Putamen (tissue), 1 donor: ENCODE measurements at places on chromosomes 5 and 9.
A peak's percentile ranks its signal among the peaks of the same experiment; 100 is the strongest.

DNA sequence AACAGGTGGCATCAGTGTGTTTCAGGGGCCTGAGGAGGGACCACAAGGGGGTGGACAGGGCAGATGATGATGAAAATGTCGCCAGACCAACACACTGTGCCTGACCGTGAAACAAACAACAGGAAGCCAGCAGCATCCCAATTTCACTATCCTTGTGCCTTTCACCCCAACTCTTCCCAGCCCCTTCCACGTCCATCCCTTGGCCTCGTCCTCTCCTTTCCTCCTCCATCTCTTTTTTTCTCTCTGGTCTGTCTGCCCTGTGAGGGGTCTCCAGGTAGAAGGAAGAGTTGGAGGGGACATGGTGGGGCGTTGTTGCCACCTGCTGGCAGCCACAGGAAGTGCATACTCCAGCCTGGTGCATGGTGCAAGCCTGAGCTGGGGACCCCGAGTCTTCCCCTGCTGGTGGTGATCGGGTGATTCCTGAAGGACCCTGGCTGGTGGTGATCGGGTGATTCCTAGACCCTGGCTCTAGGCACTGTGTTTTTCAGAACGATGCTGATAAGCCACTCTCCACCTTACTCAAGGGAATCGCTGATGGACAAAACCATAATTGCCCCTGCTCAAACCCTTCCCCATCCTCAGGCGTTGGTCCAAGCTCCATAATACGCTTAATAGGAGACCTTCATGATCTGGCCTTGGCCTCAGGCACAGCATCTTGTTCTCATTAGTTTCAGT is 21.7 kb upstream of the NSD1 start:
- no peak for DNase-seq

DNA sequence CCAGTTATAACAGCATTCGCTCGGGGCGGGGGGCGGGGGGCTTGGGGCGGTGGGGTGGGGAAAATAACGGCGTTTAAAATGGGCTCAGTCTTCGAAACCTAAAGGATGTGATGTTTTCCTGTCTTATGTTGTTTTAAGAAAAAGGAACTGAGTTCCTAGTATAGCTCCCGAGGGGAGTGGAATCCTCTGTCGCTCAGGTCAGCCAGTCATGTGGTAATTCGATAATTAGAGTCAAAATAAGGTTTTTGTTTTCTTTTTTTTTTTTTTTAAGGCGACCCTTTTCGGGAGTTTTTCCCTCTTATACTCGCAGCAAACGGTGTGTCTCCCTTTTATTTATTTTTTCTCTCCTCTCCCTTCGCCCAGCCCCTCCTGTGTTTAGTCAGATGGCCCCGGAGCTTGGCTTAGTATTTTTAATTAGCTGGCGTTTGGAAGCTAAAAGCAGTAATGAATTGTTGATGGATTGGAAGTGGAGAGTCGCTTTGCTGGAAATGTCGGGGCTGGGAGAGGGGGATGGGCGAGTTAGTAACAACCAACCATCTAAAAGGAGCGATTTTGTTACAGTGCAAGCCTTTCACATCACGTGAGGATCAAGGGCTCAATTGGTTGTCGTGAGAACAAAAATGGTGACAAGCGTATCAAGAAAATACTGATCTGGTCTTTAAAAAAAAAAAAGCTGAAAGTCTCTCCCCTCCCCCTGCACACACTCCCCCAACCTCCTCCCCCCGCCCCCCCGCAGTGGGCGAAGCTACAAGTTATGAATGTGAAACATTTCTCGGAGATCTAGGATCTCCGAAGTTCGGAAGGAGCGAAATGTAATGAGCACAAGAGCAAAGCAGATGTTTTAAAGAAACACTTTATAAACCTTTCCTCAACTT is 714 bp upstream of the ZNF608 start:
- peak; percentile 92 for DNase-seq

DNA sequence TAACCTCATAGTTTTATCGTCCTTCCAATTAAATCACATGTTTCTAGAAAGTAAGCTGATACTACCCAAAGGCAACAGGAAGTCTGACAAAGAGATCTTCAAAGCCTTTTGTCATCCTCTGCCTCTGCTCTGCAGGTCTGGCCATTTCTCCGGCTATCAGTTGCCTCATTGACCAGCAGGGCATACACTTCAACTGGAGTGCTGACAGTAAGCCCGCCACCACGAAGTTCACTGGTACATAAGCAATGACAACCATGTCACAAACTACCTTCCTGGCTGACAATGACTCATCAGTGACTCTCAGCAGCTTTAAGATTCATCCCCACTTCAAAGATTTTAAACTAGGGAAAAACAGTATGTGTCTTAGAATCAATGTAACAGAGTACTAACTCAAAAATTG is 20.6 kb downstream of the SPTLC1 start:
- peak; percentile 24 for DNase-seq

GRCh38 chr9:136565086-136565714 is 19.4 kb upstream of the NOTCH1 start:
- DNase-seq, result peak; percentile 71

- DNase-seq, result no peak
These were observed 76.2 kb upstream of the LRRTM2 start for GRCh38 chr5:138951091-138951985.
